Tibial nerve (tissue), 4 donors: ENCODE measurements at places on chromosomes 13 and 19. TPM values are rescaled to one million over a fixed set of nuclear protein-coding genes. Genes with fewer than 3 reads are reported as not detected.
A peak's percentile ranks its signal among the peaks of the same experiment; 100 is the strongest.

Gene CLDN10
- total RNA-seq = 0.44 TPM

GRCh38 chr13:37596805-37597204 is 1.8 kb downstream of the POSTN start:
- no peaks in the 10 kb centered on the region for H3K36me3 ChIP-seq
- H3K4me1 ChIP-seq = no peaks in the 10 kb centered on the region
- no peak for DNase-seq
- no peak overlapping the region for H3K4me3 ChIP-seq
- H3K27me3 ChIP-seq = no peaks in the 10 kb centered on the region

- peak overlapping the region; percentile 92 for H3K27ac ChIP-seq
- no peak for DNase-seq
- no peaks in the 10 kb centered on the region for H3K36me3 ChIP-seq
- H3K4me3 ChIP-seq = peak overlapping the region; percentile 68
- H3K4me1 ChIP-seq = no peaks in the 10 kb centered on the region
Measured at GRCh38 chr19:45507872-45508416, 665 bp downstream of the VASP start.

DNA sequence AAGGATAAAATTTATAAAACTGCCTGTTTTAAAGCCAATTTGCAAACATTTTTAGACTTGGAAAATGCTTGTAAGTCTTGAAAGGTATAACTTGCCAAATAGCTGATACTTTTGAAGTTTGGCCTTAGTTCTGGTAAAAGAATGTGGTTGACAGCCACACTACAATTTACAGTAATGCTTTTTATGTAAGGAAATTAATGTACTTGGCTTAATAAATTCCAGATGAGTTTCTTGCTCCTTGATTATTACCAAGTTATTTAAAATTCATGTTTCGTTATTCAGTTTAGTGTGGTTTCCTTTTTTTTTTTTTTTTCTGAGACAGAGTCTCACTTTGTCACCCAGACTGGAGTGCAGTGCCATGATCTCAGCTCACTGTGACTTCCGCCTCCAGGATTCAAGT is 14.9 kb downstream of the LMO7 start:
- H3K36me3 ChIP-seq = no peaks in the 10 kb centered on the region
- no peak for DNase-seq
- no peaks in the 10 kb centered on the region for H3K4me1 ChIP-seq
- H3K27ac ChIP-seq = no peak overlapping the region
- H3K27me3 ChIP-seq = no peaks in the 10 kb centered on the region
- no peak overlapping the region for H3K4me3 ChIP-seq

DNA sequence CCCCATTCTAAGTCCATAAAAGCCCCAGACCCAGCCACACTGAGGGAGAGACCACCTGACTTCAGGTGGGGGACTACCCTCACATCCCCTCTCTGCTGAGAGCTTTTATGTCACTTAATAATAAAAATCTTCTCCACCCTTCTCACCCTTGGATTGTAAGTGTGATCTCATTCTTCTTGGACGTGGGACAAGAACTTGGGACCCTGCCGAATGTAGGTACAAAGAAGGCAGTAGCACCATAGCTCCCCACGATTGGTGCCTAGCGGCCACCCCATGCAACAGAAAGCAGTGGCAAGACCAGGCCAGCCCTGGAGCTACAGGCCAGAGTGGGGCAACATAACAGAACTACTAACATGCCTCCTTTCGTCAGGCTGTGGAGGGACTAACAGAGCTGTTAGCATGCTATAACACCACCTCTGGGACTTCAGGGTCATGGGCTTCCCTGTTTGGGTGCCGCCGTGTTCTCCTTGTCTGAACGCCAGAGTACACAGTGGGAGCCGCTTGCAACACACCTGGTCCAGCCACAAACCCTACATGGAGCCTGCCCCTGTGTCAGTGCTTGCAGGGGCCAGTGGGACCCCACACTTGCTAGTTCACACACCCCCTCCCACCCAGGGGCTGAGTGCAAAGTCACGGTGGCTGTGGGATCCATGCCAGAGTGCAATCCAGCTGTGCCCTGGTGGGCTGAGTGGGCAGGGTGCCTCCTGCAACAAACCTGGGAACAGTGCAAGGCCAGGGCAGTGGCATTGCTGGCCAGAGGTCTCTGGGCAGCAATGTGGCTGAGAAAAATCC is 5.2 kb upstream of the FBXO17 start:
- no peaks in the 10 kb centered on the region for H3K36me3 ChIP-seq
- H3K4me3 ChIP-seq = no peak overlapping the region
- H3K27me3 ChIP-seq = no peaks in the 10 kb centered on the region
- no peak overlapping the region for H3K27ac ChIP-seq
